ENCODE measurements at places on chromosomes 5 and 9.

- no peak for DNase-seq
Observed at GRCh38 chr9:121156263-121156731, 45.4 kb downstream of the RAB14 start.

- DNase-seq = no peak
Observed at GRCh38 chr5:84231433-84231832, 153.2 kb downstream of the EDIL3 start.

- DNase-seq = no peak
Observed at GRCh38 chr5:127754259-127754658, 51.1 kb downstream of the CCDC192 start.

- no peak for DNase-seq
Observed at GRCh38 chr5:79842006-79842881, 148.8 kb downstream of the MTX3 start.

GRCh38 chr9:125794708-125795107, 47.5 kb downstream of the PBX3 start:
- DNase-seq = no peak

- no peak for DNase-seq
Observed at GRCh38 chr5:137496919-137497318, 2.2 kb downstream of the SPOCK1 start.

Data from neuronal stem cell (in vitro differentiated cells).